ENCODE measurements at places on chromosomes 12 and 14. TPM values are rescaled to one million over a fixed set of nuclear protein-coding genes. Genes with fewer than 3 reads are reported as not detected.

DNA sequence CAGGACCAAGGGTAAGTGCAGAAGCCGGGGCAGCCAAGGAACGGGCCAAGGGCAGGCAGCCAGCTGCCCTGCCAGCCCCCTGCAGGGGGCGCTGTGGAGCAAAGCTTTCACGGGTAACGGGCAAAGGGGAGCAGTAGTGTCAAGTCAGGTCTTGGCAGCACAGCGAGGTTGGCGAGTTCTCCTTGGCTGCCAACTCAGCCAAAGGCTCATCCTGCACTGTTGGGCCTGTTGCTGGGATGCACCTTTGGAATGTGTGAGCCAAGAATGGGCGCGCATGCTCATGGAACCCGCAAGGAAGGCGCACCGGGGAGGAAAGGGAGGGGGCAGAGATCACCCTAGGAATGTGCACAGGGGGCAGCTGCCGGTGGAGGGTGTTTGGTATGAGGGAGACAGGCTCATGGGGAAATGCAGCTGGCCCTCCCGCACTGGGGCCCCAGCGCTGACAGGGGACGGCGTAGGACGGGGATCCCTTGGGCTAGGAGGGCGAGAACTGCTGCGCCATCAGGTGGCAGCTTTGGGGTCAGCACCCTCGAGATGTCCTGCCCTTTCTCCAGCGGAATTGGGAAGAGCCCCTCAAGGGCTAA is 138.0 kb downstream of the ASCL4 start:
- peak; percentile 69 for DNase-seq

Gene CKB
- total RNA-seq = 986 TPM

DNA sequence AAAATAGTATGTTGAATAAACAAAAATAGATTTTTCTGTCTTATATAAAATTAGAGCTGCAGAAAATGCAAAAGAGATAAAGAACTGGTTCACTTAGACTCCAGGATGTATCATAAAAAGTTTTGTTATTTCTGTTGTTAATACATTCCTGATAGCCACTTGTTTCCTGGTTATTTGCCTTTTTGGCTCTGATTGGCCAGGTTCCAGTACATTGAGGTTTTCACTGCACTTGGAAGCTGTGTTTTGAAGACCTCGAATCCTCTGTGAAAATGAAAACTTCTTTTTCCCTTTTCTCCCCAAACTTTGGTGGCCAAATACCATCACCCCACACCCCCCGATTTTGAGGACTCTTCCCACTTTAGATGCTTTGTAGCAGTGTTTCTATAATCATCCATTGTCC is 525.3 kb downstream of the MED13L start:
- DNase-seq = no peak

- no peak for DNase-seq
Observed at GRCh38 chr14:43166163-43166562, 1340.9 kb downstream of the FSCB start.

- DNase-seq = no peak
Observed at GRCh38 chr12:16238661-16239060, 38.8 kb downstream of the SLC15A5 start.

DNA sequence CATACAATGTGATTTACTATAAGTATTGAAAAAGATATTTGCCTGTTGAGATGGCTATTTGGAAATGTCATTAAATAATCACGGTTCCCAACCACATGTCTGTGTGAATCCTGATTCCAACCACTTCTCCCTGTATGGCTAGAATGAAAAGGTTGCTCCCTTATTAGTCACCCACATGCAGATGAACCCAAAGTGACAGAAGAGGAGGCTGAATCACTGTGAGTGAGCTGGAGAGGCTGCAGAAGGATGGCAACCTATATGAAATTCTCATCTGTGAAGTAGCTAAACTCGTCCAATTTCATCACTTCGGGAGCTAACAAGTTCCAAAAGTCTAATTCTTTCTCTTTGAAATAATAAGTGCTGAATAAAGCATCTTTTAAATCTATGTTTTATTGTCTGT is 300.5 kb downstream of the PRKD1 start:
- no peak for DNase-seq

- no peak for DNase-seq
Observed at GRCh38 chr12:2845280-2845679, 10.4 kb upstream of the NRIP2 start.

DNA sequence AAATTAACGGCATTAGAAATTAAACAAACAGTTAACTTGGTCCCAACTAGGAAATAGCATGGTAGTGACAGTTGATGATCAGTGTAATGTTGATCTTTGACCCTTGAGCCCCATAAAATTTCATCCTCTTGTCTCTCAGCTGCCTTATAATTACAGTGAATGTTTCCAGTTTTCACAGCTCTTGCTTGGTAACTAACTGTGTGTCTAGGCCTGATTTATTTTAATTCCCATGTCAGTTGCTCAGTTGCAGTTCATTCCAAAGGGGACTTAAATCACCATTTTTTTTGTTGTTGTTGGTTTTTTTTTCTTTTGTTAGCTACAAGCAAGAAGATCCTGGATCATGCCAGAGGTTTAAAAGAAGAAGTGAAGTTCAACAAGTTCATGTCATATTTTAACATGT is 1883.7 kb upstream of the FLRT2 start:
- no peak for DNase-seq

DNA sequence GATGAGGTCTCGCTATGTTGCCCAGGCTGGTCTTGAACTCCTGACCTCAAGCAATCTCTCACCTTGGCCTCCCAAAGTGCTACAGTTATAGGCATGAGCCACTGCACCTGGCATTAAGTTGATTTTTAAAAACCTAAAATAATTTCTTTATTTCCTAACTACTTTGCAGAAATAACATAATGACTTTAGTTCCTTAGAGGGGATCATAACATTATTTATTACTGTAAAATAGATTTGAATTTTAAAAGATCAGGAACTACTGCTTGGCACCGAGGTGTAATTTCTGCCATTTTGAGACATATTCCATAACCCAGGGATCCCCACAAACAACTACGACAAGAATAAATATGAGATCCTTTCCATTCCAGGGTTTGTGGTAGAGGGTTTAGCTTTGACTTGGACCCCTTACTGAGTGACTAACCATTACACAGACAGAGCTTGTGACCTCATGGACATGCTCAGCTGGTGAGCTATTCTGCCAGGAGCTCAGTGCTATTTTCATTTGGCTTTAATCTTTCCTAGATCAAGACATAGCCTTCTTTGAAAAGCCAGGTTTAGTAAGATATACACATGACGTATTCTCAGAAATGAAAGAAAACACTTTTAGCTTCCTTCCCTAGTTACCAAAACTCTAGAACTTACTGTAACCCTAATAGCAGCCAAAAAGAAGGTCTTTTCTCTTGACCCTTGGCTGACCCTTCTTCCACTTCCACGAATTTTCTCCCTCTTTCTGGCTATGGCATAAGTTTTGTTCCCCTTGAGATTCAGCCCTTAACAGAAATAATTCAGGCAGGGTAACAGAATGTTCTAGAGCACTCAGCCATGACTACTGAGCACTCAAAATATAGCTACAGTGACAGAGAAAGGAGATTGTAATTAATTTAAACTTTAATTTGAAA is 75.1 kb upstream of the NUDT4 start:
- DNase-seq = no peak

Gene NRXN3
- not detected for total RNA-seq

DNA sequence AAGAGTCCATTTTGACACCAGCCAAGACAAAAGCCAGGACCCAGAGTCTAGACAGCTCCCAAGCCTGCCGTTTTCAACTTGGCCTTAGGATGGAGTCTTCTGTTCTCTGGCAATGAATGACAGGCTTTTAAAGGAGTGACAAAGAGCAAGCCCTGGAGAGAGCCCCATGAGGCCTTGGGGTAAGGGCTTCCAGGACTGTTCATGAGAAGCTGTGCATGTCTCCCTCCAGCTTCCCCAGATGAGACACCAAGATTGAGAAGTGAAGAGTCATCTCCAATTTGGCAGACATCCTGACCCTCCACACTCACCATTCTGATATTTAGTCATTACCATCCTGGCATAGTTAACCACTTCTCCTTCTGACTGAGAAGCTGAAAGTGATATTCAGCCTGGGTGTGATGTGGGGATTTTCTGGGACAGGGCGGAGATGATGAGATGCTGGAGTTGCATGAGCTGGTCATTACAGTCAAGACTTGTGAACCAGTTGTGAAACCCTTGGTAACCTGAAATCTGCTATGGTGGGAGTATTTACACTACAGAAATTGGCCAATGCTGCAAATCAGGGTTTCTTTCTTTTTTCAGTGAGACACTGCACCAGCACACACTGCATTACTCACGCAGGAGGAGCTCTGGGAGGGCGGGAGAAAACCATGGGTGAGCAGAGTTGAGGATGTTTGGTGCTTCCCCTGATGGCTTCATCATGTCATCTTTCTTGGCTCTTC is 77.8 kb downstream of the VCPKMT start:
- DNase-seq = no peak

- peak; percentile 4 for DNase-seq
Observed at GRCh38 chr12:80175307-80175930, 76.1 kb downstream of the OTOGL start.

- DNase-seq = no peak
Observed at GRCh38 chr12:21942377-21942703, 1.1 kb upstream of the ABCC9 start.

DNA sequence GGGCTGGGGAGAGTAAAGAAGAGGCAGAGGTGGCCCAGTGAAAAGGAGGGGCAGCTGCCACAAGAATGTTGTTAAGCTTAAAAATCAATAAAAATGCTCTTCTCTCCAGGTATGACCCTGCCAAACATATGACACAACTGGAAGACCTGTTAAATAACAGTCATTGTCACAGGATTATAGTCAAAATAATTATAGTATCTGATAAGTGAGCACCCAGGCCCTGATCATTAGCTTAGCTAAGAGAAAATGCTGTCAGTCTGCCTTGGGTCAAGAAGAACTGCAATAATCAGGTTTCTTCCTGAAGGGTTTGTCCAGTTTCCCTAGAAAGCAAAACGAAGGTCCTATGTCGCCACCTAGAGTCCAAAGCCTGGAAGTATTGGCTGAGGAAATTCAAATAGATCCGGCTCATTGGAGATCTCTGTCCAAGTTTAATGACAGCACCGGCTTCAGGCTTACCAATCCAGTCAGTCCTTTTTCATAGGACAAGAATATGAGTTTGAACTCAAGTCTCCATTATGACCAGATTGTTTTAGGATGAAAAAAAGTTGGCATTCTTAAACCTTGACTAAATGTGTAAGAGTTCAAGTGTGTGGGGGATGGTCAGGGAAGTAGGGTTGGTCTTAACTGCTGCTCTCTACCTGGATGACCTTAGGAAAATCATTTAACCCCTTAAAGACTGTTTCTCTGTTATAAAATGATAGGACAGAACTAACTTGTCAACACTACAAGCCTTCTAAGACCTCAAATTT is 22.5 kb upstream of the NKX2-8 start:
- DNase-seq = peak; percentile 57

DNA sequence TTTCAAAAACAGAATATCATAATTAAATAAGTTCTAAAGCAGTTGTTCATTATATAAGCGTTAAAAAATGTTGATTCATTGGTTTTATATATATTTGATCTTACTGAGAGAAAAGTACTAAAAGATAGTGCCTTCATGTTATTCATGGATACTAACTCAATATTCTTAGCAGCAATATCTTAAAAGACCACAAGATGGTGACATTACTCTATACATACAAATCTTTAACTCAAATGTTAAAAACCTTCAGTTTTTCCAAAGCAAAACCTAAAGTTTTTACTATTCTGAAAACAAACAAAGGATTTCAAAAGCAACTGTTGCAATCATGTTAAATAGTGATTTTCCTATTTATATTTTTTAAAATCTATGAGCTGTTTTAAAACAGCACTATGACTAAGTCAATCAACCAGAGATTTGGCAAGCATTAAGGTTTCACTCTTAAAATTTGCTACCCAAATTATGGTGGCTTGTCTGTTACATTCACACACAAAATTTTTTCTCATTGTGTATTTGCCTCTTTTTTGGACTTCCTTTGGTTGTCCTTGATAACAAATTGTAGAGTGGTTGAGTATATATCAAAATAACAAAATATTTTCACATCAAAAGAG is 50.1 kb upstream of the RERGL start:
- DNase-seq = peak; percentile 8

Gene RND1
- total RNA-seq = 0.88 TPM

Gene ACACB
- total RNA-seq = 1.7 TPM

Gene PTCSC3
- not detected for total RNA-seq

Gene RNF212B
- not detected for total RNA-seq

DNA sequence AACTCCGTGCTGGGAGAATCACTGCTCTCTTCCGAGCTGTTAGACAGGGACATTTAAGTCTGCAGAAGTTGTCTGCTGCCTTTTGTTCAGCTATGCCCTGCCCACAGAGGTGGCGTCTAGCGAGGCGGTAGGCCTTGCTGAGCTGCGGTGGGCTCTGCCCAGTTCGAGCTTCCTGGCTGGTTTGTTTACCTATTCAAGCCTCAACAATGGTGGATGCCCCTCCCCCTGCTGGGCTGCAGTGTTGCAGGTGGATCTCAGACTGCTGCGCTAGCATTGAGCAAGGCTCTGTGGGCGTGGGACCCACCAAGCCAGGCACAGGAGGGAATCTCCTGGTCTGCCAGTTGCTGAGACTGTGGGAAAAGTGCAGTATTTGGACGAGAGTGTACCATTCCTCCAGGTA is 43.7 kb downstream of the GPR137C start:
- DNase-seq = no peak

All from G401 (cell line).